ENCODE measurements at places on chromosomes 3 and 15. TPM values are rescaled to one million over a fixed set of nuclear protein-coding genes. Genes with fewer than 3 reads are reported as not detected.

The RABL3 gene
- total RNA-seq, result 23.4 TPM

The CORO2B gene
- 7.5 TPM for total RNA-seq

The CPN2 gene
- total RNA-seq, result not detected

The SLC15A2 gene
- total RNA-seq, result 1.5 TPM

The RPL32 gene
- 2,959 TPM for total RNA-seq

DNA sequence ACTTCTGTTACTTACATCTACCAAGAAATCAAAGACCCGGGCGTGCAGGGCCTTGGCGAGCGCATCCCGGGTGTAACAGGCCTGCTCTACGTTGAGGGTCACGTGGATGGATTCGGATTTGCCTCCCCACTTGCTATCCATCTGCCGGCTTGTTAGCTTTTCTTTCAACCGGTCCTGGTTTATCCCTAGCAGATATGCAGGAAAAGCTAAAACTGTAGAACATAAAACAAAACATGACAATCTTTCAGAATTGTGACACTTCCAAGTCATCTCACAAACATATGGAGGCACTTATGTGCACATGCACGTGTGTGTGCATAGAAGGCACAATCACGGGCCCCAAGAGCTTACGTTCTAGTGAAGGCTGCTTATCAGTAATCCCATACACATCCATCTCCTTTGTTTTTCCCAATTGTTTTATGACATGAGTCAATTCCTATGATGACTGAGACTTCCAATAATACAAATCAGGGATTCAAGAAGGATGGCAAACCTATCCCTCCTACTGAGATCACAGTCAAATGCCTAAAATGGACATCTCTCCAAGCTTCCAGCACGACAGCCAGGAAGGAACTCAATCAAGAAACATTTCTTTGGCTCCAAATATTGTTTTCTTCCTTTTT lies 11.3 kb downstream of the LDHAL6B start:
- H3K36me3 ChIP-seq, result no peaks in the 10 kb centered on the region
- no peaks in the 10 kb centered on the region for H3K4me1 ChIP-seq
- H3K4me3 ChIP-seq, result no peak overlapping the region
- no peaks in the 10 kb centered on the region for H3K27me3 ChIP-seq
- no peak for DNase-seq

GRCh38 chr15:39326306-39326975 lies 254.4 kb upstream of the THBS1 start:
- no peak overlapping the region for H3K4me3 ChIP-seq
- DNase-seq, result no peak
- H3K36me3 ChIP-seq, result no peaks in the 10 kb centered on the region
- no peaks in the 10 kb centered on the region for H3K27me3 ChIP-seq
- H3K27ac ChIP-seq, result no peak overlapping the region
- H3K4me1 ChIP-seq, result no peaks in the 10 kb centered on the region

GRCh38 chr3:152909180-152909883 lies 74.4 kb downstream of the P2RY1 start:
- H3K4me1 ChIP-seq, result no peaks in the 10 kb centered on the region
- DNase-seq, result no peak
- H3K36me3 ChIP-seq, result no peaks in the 10 kb centered on the region

- no peaks in the 10 kb centered on the region for H3K36me3 ChIP-seq
- no peak for DNase-seq
- no peak overlapping the region for H3K27ac ChIP-seq
- H3K4me1 ChIP-seq, result no peaks in the 10 kb centered on the region
- no peaks in the 10 kb centered on the region for H3K27me3 ChIP-seq
Observed at GRCh38 chr3:162376761-162377160, 880.2 kb downstream of the OTOL1 start.

DNA sequence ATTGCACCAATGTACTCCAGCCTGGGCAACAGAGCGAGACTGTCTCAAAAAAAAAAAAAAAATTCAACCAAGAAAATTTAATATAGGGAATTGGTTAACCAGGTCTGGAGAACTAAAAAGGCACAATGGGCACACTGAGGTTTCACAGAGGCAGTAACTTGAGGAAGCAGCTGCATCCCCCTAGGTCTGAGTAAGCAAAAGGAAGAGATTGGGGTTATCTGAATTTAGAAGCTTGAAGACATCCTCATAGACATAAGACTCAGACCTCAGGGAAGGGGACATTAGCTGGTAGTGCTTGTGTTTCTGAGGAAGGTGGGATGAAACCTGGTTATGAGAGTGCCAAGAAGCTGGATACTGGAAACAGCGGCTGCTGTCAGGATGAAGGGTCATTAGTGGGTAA lies 50.1 kb upstream of the LEKR1 start:
- no peaks in the 10 kb centered on the region for H3K27me3 ChIP-seq
- H3K36me3 ChIP-seq, result no peaks in the 10 kb centered on the region
- H3K4me1 ChIP-seq, result no peaks in the 10 kb centered on the region
- no peak for DNase-seq
- H3K27ac ChIP-seq, result no peak overlapping the region
- H3K4me3 ChIP-seq, result no peak overlapping the region

- no peaks in the 10 kb centered on the region for H3K36me3 ChIP-seq
- no peak overlapping the region for H3K27ac ChIP-seq
- no peak overlapping the region for H3K4me3 ChIP-seq
- no peaks in the 10 kb centered on the region for H3K27me3 ChIP-seq
- no peaks in the 10 kb centered on the region for H3K4me1 ChIP-seq
Observed at GRCh38 chr3:63022114-63022513, 146.9 kb upstream of the CADPS start.

DNA sequence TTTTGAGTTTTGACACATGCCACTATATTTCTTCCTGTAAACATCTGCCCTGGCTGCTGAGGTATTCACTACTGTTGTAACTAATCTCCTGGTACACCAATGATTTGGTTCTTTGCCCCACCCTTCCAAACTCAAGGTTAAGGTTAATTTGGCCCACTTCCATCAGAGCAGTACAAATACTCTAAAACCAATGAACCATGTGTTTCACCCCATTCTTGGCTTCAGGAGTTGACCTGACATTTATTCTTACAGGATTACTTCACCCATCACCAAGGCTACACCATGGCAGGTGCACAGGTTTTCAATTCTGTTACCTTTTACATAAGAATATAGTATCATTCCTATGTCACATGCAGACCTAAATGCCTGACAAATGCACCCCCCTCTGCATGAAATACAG lies 1179.9 kb downstream of the ZPLD1 start:
- H3K4me3 ChIP-seq, result no peak overlapping the region
- no peak overlapping the region for H3K27ac ChIP-seq

DNA sequence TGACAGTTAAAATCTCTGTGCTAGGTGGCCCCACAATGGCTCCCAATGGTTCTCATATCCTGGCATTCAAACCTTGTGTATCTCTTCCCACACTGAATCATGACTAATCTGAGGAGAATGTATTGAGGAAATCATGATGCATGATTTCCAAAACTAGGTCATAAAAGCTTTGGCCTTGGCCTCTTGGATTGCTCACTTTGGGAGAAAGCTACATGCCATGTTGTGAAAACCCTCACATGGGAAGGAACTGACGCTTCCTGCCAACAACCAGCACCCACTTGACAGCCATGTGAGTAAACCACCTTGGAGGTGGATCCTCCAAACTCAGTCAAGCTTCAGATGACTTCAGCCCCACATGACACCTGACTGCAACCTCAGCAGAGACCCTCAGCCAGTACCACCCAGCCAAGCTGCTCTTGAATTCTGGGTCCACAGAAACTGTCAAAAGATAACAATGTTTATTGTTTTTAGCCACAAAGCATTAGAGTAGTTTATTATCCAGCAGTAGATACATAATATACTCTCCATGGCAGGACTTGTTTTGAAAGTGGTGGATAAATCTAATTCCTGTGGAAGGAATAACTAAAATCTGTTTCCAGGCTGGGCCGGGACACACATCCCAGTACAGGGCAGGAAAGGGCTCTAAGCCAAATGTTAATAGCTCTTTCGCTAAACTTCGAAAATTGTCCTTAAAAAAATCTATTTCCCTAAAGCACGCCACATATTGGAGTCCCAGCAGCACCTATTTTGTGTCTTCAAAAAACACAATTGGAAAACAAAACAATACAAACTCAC lies 1.0 kb upstream of the ZNF620 start:
- H3K36me3 ChIP-seq, result no peaks in the 10 kb centered on the region
- no peaks in the 10 kb centered on the region for H3K27me3 ChIP-seq
- H3K4me3 ChIP-seq, result no peak overlapping the region
- DNase-seq, result peak; percentile 40
- peaks cover 5% of the 10 kb centered on the region for H3K4me1 ChIP-seq

GRCh38 chr15:85616549-85617110 lies 178.1 kb downstream of the KLHL25 start:
- H3K36me3 ChIP-seq, result no peaks in the 10 kb centered on the region
- no peaks in the 10 kb centered on the region for H3K27me3 ChIP-seq
- H3K4me3 ChIP-seq, result no peak overlapping the region

- no peaks in the 10 kb centered on the region for H3K36me3 ChIP-seq
- DNase-seq, result no peak
- no peaks in the 10 kb centered on the region for H3K27me3 ChIP-seq
- H3K27ac ChIP-seq, result no peak overlapping the region
- H3K4me1 ChIP-seq, result peaks cover 10% of the 10 kb centered on the region
Observed at GRCh38 chr3:195178124-195178910, 92.6 kb downstream of the XXYLT1 start.

GRCh38 chr3:119175872-119176756 lies 2.7 kb downstream of the UPK1B start:
- H3K4me3 ChIP-seq, result no peak overlapping the region
- DNase-seq, result no peak
- H3K27ac ChIP-seq, result no peak overlapping the region
- no peaks in the 10 kb centered on the region for H3K27me3 ChIP-seq

DNA sequence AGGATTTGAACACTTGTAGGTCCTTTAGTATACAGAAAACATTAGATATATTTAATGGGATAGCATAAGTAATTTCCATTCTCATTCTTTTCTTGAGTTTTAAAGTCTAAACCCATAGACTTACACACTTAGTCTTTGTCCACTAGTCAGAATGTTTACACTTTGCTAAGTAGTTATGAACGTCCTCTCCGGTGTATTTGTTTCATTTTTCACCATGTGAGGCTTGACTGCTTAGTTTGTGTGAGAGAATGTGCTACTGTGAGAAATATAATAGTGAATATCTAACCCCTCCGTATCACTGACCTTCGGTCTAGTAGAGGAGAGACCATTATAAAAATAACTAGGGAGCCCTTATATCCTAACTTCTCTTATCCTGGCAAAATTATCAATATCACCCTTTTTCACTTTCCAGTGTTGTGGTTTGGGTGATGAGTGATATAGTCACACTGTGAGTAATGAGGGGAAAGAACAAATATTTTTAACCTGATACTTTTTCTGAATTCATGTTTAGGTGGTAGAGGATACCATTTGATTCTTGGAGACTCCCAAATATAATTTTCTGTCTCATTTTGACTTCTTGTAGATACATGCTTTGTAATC lies 122.4 kb downstream of the UBE2E2 start:
- H3K36me3 ChIP-seq, result no peaks in the 10 kb centered on the region
- H3K27me3 ChIP-seq, result no peaks in the 10 kb centered on the region
- no peak for DNase-seq
- H3K4me1 ChIP-seq, result no peaks in the 10 kb centered on the region
- no peak overlapping the region for H3K4me3 ChIP-seq
- no peak overlapping the region for H3K27ac ChIP-seq
